ENCODE measurements at places on chromosomes 6 and 20.

- DNase-seq: no peak
These were observed 188.6 kb upstream of the NT5E start for GRCh38 chr6:85261271-85261670.

DNA sequence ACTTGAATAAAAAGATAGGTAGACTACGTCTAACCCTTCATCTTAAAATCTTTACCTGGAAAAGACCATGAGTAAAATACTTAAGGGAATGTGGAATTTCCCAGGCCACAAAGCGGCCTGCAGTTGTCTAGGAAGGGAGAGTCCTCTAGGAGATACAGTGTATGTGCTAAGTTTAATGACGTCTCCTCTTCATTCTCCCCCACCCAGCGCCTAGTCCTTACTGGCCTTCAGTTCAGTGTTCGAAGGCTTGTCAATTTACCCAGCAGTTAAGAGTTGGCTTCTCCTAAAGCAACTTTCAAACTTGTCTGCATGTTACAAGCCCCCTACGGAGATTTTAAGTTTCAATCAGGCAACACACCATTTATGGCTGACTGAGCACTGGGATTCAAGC, 35.2 kb downstream of the HFE start:
- DNase-seq: no peak

DNA sequence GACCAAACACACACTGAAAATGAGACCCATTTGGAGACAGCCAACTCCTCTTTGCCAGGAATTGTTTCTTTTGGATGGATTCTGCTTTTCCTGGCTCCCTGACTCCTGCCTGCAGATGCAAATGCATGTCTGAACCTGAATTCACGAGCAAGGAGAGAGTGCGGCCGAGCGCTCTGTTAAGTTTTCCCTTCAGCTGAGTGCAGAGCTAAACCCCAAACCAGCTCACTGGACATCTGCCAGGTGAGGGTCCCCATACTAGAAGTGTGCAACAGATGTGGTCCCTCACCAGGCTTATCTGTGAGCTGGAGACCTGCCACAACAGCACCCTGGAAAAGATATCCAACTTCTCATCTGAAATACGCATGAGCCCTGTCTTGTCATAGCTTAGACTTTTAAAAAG, 59.0 kb downstream of the CD164 start:
- no peak for DNase-seq

DNA sequence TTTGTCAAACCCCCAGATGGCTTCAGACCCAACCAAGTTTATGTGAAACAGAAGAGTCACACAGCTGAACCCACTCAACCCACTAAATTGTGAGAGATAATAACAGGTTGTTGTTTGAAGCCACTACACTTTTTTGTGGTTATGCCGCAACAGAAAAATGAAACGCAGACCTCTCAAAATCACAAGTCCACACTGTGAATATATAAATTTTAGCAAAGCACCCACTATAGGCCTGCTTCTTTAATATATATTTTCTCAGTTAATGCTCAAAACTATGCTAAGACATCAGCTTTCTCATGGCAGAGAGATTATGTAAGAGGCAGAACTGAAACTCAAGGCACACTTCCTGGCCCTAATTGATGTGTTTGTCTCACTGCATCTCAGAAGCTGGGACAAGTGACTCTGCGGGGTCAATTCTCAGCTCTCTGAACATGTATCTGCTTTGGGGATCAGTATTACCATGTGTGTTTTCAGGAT, 27.7 kb downstream of the MAP3K5 start:
- DNase-seq: no peak

DNA sequence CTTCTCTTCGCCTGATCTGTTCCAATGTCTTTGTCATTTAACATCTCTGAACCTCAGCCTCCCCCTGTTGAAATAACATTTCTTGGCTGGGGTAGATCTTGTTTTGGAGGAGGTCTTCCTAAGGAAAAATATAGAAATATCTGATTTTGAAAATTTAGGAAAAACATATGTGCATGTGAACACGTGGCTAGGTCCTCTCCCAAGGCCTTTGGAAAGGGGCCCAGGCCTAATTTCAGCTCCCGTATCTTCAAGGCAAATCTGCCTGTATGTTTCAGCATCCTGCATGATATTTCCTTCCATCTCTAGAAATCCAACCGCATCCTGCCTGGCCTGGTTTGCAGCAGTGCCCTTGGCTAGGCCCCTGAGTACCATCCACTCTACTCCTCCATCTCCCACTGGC, 261.2 kb downstream of the PHACTR1 start:
- DNase-seq: no peak

- DNase-seq: no peak
These were observed 14.7 kb downstream of the JAG1 start for GRCh38 chr20:10658876-10659632.

DNA sequence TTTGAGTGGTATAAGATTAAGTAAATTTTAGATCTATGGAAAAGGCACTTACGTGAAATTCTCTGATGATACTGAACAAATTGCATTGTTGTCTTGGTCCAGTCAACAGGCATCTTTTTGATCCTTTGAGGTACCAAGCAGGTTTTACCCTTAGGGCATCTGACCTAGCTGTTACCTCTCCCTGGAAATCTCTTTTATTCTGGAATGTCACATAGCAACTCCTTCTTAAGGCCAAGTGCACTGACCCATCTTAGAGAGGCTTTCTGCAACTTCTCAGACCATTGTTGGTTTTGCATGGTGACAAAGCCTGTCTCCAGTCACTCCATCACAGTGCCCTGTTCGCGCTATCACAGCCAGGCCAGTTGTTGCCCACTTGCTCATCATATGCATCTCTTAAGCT, 42.0 kb downstream of the TPD52L1 start:
- no peak for DNase-seq

Data from stimulated activated CD4-positive, alpha-beta T cell treated with anti-CD3 and anti-CD28 coated beads, Interleukin-1b, Interleukin-23, amount 100 ng/mL, for 1 hour (primary cell).